ENCODE measurements at places on chromosomes 6 and 20. TPM values are rescaled to one million over a fixed set of nuclear protein-coding genes. Genes with fewer than 3 reads are reported as not detected.

The CD83 gene
- 2.0 TPM for polyA plus RNA-seq

The PBOV1 gene
- not detected for polyA plus RNA-seq

The TMEM74B gene
- polyA plus RNA-seq = 0.03 TPM

The REV3L gene
- 6.0 TPM for polyA plus RNA-seq

- DNase-seq = no peak
These were observed 23.8 kb downstream of the LY86 start for GRCh38 chr6:6612308-6612707.

DNA sequence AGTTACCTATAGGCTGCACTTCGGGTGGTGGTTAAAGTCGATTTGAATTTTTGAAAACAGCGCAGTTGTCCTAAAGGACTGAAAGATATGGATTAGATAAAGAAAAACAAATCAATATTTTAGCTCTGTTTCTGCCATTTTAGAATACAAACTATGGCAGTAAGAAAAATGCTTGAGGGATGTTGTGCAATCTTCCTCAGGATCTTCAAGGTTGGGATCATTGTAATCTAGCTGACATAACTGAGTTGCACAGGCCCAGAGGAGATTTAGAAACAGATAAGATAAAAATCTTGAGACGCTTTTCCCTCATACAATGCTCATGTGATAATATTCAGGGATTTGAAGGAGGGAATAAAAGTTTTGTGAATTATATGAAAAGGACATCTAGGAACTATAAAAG, 926 bp downstream of the PEX3 start:
- no peak for DNase-seq

DNA sequence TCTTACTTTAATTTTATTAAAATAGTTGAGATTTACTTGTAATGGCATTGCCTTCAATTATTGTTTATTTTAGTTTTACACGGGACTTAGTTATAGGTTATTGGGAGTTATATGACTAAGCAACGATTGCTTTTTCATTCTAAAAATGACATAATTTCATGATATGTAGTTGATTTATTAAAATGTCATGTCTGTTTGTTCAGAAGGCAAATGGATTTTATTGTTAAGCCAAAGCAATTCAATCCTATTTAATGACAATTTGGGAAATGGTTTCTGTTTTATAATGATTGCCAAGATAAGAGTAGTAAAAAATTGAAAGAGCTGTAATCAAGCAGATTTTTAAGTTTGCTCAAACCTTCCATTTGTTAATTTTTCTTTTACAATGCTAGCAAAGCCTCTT, 74.7 kb downstream of the PHACTR2 start:
- DNase-seq = no peak

DNA sequence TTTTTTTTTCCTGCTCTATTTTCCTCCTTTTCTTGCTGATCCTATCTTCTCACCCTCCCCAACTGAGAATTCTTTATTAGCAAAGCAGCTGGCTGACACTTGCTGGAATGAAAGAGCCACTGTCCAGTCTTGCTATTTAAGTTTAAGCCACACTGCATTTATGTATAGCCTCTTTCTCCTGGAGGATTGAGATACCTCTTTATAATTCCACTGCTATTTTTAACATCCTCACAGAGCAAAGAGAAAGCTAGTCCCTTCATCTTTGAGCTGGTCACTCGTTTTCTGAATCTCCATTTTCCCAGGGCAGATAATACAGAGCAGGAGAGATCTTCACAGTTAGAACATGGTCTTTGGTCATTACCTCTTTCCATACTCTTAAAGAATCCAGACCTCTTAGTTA, 36.0 kb upstream of the EEF1A1 start:
- no peak for DNase-seq

GRCh38 chr20:57617079-57617795, 3.0 kb downstream of the ZBP1 start:
- no peak for DNase-seq

DNA sequence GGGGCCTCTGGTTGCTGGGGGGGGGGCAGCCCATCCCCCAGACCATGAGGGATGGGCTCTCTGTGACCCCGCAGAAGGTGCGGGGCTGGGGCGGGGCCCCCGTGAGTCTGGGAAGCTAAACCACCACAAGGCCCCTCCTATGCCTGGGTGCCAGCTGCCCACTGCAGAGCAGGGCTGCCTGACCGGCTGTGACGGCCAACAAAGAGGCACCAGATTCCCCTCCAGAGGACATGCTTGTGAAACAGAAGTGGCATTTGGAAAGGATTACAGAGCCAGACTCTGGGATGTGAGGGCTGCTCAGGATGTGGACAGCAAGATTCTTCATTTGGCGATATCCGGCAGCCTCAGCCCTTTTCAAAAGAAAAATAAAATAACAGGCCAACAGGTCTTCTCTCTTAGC, 16.5 kb upstream of the NTSR1 start:
- no peak for DNase-seq

DNA sequence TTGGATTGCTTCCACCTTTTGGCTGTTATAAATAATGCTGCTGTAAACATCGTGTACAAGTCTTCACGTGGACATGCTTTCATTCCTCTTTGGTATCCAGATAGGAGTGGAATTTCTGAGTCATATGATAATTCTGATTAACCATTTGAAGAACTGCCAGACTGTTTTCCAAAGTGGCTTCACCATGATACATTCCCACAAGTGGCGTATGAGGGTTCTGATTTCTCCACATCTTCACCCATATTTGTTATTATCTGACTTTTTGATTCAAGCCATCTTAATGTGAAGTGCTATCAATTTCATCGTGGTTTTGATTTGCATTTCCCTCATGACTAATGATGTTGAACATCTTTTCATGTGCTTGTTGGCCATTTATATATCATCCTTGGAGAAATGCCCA, 2.9 kb upstream of the SNRPB start:
- peak; percentile 95 for DNase-seq

DNA sequence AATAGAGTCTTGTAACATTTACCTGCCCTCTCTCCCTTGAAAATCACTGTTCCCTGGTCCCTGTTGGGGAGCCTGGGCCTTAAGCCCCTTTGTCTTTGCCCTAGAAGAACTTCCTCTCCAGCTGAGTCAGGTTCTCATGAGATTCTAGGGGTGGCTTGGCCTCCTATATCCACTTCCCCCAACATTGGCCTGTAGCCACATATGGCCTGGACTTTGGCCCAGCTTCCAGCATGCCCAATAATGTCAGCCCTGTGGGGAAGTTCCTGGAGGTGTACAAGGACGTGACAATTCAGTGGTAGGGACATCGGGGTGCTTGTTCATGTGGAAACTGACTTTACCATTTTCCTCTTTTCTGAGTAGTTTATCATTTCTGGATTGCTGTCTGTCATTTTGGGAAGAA, 17.2 kb upstream of the MAS1L start:
- DNase-seq = no peak

- no peak for DNase-seq
These were observed 78.5 kb downstream of the REPS1 start for GRCh38 chr6:138909511-138909910.

DNA sequence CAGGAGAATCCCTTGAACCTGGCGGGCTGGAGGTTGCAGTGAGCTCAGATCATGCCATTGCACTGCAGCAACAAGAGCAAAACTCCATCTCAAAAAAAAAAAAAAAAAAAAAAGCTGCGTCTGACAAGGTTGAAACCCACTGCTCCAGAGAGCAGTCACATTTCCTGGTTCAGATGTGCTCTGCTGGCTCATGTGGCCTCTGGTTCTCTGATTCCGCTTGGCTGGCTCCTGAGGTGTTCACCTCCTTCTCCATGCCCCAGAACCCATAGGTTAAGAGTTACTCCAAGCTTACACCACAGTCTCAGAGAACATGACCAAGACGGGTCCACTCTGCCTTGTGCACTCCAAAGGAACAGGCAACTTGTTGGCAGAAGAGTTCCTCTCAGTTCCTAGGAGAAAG, 8.8 kb upstream of the CNR1 start:
- DNase-seq = no peak

GRCh38 chr6:106988664-106989063, 14.1 kb upstream of the CD24 start:
- no peak for DNase-seq

DNA sequence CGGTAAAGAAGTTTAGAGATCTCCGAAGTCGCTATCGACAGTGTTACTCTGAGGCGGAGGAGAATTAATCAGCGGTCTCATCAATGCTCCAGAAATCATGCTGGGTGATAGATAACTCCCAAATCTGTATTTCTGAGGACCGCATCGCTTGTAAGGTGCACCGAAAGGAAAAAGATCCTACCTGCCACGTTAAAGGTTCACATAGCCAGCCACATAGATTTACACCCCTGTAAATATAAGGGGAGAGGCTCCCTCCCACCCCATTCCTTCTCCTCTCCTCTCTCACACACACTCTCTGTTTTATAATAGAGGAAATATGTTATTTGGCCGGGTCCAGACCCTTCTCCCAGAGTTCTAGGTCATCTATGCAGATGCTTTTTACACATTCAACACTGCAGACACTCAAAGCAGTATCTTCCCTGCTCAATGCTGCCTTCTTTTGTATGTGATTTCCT, 620 bp upstream of the DEK start:
- DNase-seq = no peak

DNA sequence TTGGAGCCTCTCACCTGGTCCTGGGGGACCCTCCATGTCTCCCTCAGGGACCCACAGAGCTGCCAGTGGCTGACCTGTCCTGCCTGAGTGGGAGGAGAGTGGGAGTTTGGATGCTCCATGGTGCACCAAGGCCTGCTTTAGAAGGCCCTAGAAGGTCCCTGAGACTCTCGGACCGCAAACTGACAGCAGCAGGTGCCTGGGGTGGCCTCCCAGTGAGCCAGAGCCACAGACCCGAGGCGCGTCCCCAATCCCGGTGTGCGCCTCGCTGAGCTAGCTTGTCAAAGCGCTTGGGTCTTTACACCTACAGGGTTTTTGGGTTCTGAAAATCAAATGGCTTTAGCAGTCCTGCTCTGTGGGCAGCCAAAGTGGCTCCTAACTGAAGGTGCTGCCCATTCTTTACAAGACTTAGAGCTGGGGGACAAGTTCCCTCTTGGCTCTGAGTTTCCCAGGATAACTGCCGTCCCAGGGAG, 4.9 kb downstream of the MYT1 start:
- no peak for DNase-seq
